ENCODE measurements at places on chromosomes 1 and 21. TPM values are rescaled to one million over a fixed set of nuclear protein-coding genes. Genes with fewer than 3 reads are reported as not detected.

- H3K4me1 ChIP-seq = no peaks in the 10 kb centered on the region
- H3K4me3 ChIP-seq = no peak overlapping the region
- H3K27me3 ChIP-seq = peaks cover 4% of the 10 kb centered on the region
- no peak for DNase-seq
Measured at GRCh38 chr1:48109390-48110013, 112.3 kb upstream of the TRABD2B start.

The APP gene
- 480 TPM for total RNA-seq

- H3K36me3 ChIP-seq = no peaks in the 10 kb centered on the region
- DNase-seq = peak; percentile 75
- no peaks in the 10 kb centered on the region for H3K27me3 ChIP-seq
Measured at GRCh38 chr1:26318338-26319064, 743 bp downstream of the CD52 start.

- H3K4me3 ChIP-seq = peak overlapping the region; percentile 70
- peak; percentile 75 for DNase-seq
- H3K36me3 ChIP-seq = peaks cover 8% of the 10 kb centered on the region
- peak overlapping the region; percentile 82 for H3K27ac ChIP-seq
- H3K27me3 ChIP-seq = no peaks in the 10 kb centered on the region
Measured at GRCh38 chr1:150150133-150151021, 661 bp downstream of the PLEKHO1 start.

- DNase-seq = no peak
- H3K27me3 ChIP-seq = no peaks in the 10 kb centered on the region
- no peaks in the 10 kb centered on the region for H3K4me1 ChIP-seq
- no peak overlapping the region for H3K4me3 ChIP-seq
Measured at GRCh38 chr1:209391792-209392191, 191.7 kb upstream of the CAMK1G start.

DNA sequence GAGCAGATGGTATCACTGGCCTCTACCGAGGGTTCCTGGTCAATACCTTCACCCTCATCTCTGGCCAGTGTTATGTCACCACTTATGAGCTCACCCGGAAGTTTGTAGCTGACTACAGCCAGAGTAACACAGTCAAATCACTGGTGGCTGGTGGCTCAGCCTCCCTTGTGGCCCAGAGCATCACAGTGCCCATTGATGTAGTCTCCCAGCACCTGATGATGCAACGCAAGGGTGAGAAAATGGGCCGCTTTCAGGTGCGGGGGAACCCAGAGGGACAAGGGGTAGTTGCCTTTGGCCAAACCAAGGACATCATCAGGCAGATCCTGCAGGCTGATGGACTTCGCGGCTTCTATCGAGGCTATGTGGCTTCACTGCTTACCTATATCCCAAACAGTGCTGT is 6.1 kb downstream of the SLC25A44 start:
- no peaks in the 10 kb centered on the region for H3K27me3 ChIP-seq
- H3K27ac ChIP-seq = no peak overlapping the region
- peaks cover 62% of the 10 kb centered on the region for H3K36me3 ChIP-seq
- H3K4me3 ChIP-seq = no peak overlapping the region
- DNase-seq = no peak
- H3K4me1 ChIP-seq = peaks cover 20% of the 10 kb centered on the region

The TBCE gene
- total RNA-seq = 27.2 TPM

GRCh38 chr1:47585141-47585902 is 147.5 kb downstream of the FOXD2 start:
- peaks cover 4% of the 10 kb centered on the region for H3K27me3 ChIP-seq
- H3K4me3 ChIP-seq = no peak overlapping the region
- DNase-seq = no peak
- H3K36me3 ChIP-seq = no peaks in the 10 kb centered on the region
- H3K4me1 ChIP-seq = no peaks in the 10 kb centered on the region

GRCh38 chr21:29817450-29817849 is 122.3 kb downstream of the GRIK1 start:
- no peak for DNase-seq
- H3K36me3 ChIP-seq = no peaks in the 10 kb centered on the region
- H3K4me1 ChIP-seq = no peaks in the 10 kb centered on the region
- no peak overlapping the region for H3K4me3 ChIP-seq
- H3K27ac ChIP-seq = no peak overlapping the region

DNA sequence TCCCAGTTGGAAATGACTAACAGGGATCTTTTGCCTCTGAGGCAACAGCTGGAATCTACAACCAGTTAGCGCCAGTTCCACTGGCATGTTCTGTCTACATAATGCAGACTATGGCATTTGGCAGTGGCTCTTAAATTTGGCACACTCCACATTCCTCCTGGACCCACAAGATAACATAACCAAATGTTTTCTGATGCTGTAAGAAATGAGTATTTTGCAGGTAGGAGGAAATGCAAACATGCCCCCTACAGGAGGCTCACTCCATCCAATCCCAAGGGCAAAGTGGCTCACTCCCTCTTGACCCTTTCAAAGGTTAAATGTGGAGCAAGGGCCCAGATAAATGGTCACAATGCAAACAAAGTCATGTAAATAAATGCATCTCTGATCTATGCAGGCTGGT is 129.2 kb upstream of the PROX1 start:
- no peaks in the 10 kb centered on the region for H3K4me1 ChIP-seq
- DNase-seq = no peak
- no peak overlapping the region for H3K4me3 ChIP-seq
- H3K27me3 ChIP-seq = no peaks in the 10 kb centered on the region

- H3K4me1 ChIP-seq = no peaks in the 10 kb centered on the region
- no peaks in the 10 kb centered on the region for H3K27me3 ChIP-seq
- no peak overlapping the region for H3K4me3 ChIP-seq
Measured at GRCh38 chr1:202252271-202252670, 58.7 kb downstream of the LGR6 start.

- H3K4me3 ChIP-seq = no peak overlapping the region
- H3K27me3 ChIP-seq = no peaks in the 10 kb centered on the region
- no peaks in the 10 kb centered on the region for H3K4me1 ChIP-seq
- no peak overlapping the region for H3K27ac ChIP-seq
Measured at GRCh38 chr1:218025454-218025853, 259.6 kb upstream of the RRP15 start.

The AMY1A gene
- 1.6 TPM for total RNA-seq

GRCh38 chr1:31980835-31981455 is 32.7 kb upstream of the KHDRBS1 start:
- H3K4me3 ChIP-seq = no peak overlapping the region
- H3K36me3 ChIP-seq = no peaks in the 10 kb centered on the region
- H3K27me3 ChIP-seq = no peaks in the 10 kb centered on the region

DNA sequence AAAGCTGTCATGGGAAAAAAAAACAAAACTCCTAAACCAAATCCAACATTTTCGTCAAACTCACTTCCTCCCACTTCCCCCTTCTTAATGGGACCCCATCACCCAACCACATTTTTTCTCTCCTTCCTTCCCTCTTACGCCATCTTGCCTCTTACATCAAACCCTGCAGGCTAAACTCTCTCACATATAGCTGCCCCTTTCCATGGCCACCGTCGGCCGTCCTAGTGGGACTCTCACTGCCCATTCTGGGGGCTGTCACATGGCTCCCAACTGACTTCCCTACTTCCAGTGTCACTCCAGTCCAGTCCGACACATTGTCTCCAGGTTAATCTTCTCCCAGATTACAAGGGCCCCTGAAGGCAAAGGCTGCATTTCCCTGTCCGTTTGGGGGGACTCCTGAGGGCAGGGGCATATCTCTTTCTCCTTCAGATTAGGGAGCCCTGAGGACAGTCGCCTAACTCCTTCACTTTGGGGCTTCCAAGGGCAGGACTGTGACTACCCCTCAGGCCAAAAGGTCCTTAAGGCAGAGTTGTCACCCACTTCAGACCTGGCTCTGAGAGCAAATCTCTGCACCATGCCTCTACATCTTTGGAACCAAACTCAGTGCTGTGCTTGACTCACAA is 658 bp downstream of the UBXN11 start:
- peak overlapping the region; percentile 82 for H3K27ac ChIP-seq
- DNase-seq = no peak
- H3K4me1 ChIP-seq = peaks cover 19% of the 10 kb centered on the region
- H3K27me3 ChIP-seq = no peaks in the 10 kb centered on the region
- no peaks in the 10 kb centered on the region for H3K36me3 ChIP-seq

- no peak for DNase-seq
- no peaks in the 10 kb centered on the region for H3K4me1 ChIP-seq
- no peak overlapping the region for H3K4me3 ChIP-seq
- H3K27me3 ChIP-seq = peaks cover 7% of the 10 kb centered on the region
- H3K27ac ChIP-seq = no peak overlapping the region
Measured at GRCh38 chr1:209884665-209885117, 53.3 kb upstream of the SYT14 start.

- H3K4me1 ChIP-seq = no peaks in the 10 kb centered on the region
- H3K27me3 ChIP-seq = no peaks in the 10 kb centered on the region
- no peak overlapping the region for H3K27ac ChIP-seq
- DNase-seq = no peak
- H3K36me3 ChIP-seq = no peaks in the 10 kb centered on the region
Measured at GRCh38 chr21:29389136-29389535, 90.4 kb downstream of the BACH1 start.

The ATF6 gene
- 32.0 TPM for total RNA-seq

The F5 gene
- total RNA-seq = 1.6 TPM

- DNase-seq = no peak
- no peak overlapping the region for H3K4me3 ChIP-seq
- H3K27me3 ChIP-seq = no peaks in the 10 kb centered on the region
- H3K36me3 ChIP-seq = no peaks in the 10 kb centered on the region
- H3K27ac ChIP-seq = no peak overlapping the region
Measured at GRCh38 chr1:59249396-59250137, 47.3 kb upstream of the FGGY start.

DNA sequence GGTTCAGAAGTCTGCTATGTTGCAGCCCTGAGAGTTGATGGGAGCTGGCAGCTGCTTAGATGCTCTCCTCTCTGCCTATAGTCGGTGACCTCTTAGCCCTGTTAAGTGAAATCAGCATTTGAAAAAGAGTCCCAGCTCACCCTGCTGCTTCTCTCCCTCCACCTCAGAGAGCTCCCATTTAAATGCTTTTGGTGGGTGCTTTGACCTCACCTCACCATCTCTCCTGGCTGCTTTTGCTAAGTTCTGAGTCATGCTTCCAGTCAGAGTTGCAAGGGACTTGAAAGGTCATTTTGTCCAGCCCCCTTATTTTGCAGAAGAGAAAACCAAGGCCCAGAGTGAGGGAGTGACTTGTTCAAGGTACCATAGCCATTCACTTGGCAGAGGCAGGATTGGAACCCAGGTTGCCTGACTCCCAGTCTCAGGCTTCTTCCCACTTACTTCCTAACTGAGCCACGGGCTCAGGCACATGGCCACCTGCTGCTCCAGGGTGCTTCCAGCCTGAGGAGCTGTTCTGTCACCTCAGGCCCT is 3.3 kb downstream of the MAPKAPK2 start:
- no peaks in the 10 kb centered on the region for H3K27me3 ChIP-seq
- no peak overlapping the region for H3K27ac ChIP-seq
- H3K36me3 ChIP-seq = no peaks in the 10 kb centered on the region
- no peak for DNase-seq

DNA sequence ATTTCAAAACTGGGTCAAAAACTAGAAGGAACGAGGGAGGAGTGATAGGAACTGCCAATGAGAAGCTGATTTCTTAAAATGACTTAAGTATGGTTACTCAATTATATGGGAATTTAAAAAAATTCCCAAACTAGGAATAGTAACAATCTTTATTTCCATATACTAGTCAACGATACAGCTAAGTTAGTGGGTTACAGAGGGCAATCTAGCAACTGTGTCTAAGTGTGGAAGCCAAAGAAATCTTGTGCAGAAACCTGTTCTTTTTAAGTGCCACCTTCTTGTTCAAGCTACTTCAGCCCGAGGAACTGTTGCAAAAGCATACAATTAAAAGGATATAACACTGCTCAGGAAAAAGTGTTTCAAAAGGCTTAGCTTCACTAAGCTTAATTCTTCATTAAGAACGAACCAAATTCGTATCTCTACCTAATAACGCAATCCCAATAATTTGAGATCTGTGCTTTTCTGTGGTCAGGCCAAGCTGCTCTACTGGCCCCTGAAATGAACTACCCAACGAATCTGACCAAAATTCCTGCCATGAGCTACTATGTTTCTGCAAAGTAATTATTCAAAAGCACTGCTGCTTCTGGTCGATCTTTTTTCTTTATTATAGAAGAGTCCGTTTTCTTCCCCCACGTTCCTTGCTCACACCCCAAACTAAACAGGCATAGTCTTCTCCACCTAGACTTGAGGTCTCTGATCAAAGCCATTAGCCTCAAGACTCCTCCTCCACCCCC is 1.8 kb downstream of the USP24 start:
- no peaks in the 10 kb centered on the region for H3K27me3 ChIP-seq
- H3K27ac ChIP-seq = peak overlapping the region; percentile 96

DNA sequence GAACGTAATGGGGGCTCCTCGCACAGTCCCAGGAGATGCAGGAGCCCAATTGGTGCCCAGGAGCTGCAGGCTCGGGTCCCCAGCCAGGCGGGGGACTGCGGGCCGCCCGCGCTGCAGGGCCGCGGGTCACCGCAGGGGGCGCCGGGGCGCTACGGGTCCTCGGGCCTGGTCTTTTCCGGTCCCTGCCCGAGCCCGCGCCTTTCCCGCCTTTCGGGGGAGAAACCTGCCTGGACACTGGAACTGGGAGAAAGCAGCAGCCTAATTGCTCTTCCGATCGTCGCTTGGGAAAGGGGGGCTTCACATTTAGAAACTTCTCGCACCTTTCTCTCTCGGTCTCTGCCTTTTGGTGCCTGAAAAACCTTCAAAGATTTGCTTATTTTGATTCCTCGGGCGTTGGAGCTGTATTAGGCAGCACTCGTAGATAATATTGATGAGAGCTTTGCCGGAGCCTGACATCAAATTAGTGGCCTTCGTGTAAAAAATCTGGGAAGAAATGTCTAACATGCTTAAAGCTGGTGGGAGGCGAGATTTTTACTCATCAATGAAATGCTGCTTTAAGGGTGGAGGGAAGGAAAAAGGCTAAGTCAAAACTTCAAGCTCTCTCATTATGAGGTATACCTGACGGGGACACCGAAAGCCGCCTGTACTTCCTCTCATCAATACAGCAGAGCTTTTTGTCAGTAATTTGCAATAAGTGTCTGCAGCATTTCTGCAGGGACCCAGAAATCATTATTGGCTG is 12.6 kb upstream of the BARHL2 start:
- no peak overlapping the region for H3K27ac ChIP-seq
- peaks cover 96% of the 10 kb centered on the region for H3K27me3 ChIP-seq
- DNase-seq = no peak
- no peak overlapping the region for H3K4me3 ChIP-seq
- H3K4me1 ChIP-seq = peaks cover 14% of the 10 kb centered on the region
- no peaks in the 10 kb centered on the region for H3K36me3 ChIP-seq

The RYR2 gene
- total RNA-seq = 7.8 TPM

The EXTL1 gene
- total RNA-seq = 0.49 TPM

DNA sequence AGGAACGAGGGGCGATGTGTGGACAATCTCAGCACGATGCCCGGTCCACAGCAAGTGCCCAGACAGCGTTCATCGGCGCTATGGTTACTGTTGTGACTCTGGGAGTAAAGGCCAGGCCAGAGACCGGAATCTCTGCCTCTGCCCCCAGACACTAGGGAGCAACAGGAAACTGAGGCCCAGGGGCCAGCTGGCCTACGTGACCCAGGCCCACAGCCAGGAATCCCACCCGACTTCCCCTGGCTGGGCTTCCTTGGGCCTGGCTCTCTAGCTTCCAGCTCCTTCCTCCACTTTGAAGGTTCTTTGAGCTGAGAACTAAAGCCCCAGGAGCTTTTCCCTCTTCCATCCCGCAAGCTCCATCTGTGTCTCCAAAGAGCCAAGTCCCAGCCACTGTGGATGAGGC is 4.6 kb downstream of the LRP8 start:
- H3K36me3 ChIP-seq = no peaks in the 10 kb centered on the region
- H3K27ac ChIP-seq = no peak overlapping the region
- peak; percentile 57 for DNase-seq
- peaks cover 23% of the 10 kb centered on the region for H3K4me1 ChIP-seq

The L1TD1 gene
- total RNA-seq = 0.67 TPM

All from upper lobe of right lung (tissue), 1 donor.